LNCaP clone FGC (cell line): ENCODE measurements at places on chromosomes 7 and 10.

GRCh38 chr7:127897704-127898454 is 133.4 kb downstream of the LRRC4 start:
- DNase-seq, result no peak

GRCh38 chr7:31065840-31066239 is 13.7 kb downstream of the ADCYAP1R1 start:
- no peak for DNase-seq

DNA sequence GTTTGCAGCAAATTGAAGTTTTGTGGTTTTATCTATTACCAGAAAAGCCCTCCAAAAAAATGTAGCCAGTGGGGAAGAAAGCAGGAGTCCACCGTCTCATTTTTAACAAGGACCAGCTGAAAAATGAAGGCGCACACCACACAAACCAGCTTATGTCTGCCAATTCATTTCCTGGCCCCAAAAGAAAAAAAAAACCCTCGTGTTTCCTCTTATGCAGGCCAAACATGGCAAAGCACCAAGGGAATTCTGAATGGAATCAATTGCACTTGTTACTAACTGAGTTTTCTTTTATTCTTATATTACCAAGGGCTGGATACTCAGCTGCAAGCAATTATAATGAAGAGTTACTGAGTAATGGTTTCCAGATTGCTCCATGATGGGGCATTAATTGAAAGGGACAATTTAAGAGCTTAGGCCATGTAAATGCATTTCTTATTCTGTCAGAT is 428.3 kb upstream of the NPVF start:
- no peak for DNase-seq

- no peak for DNase-seq
These were observed 1.4 kb downstream of the ZNF438 start for GRCh38 chr10:31030260-31030659.

DNA sequence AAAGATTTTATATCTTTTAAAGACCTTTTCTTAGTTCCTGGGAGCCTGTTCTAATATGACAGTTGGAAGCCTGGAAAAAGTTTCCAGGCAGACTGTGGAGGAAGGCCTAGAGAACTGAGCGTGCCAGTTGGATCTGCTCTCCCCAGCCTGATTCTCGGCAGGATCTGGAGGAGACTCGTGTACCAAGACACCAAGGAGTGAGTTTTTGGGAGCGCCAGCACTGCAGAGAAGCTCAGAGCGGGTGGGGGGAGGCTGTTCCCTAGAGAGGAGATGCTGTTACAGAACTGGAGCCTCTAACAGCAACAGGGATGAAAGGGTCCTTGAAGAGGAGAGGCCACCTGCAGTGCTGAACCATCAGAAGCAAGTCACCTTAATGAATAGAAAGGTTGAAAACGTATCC is 52.9 kb downstream of the LYZL2 start:
- DNase-seq, result no peak
